ENCODE measurements at places on chromosomes 12 and 14.

DNA sequence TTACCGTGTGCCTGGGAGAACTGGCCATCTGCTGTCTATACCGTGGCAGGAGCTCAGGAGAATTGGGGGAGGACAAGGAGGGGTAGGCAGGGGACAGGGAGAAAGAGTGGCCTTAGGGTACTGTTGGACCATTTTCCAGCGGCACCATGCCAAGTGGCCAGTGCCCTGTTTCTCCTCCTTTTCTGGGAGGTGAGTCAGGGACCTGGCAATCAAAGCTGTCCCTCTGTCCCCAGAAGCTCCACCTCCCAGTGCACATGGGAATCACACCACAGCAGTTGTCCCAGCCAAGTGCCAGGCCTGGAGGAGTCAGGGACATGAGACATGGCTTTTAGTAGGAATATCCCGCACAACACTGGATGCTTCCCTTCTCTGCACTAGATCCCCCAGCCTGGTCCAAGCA, 118.0 kb downstream of the GCH1 start:
- DNase-seq = peak; percentile 54

DNA sequence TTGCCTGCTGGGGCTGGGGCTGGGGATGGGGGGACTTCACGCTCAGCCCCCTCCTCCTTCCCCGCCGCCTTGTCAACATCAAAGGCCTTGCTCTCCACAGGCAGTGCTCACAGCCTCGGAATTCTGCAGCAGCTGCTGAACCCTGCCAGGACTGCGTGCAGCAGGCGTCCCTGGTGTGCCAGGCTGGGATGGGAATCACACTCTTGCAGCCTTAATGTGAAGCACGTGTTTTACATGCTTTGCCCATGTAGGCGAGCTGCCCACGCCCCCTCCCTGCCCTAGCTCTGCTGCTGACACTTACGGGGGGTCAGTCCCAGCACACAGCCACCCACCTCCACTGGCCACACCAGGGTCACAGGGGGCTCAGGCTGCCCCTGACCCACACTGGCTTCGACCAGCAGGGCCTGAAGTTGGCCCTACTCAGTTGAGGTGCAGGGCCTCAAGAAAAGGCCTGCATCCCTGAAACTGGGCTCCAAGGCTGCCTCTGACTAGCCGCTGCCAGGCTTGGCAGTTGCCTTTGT, 276.2 kb upstream of the RTL1 start:
- DNase-seq = peak; percentile 64

DNA sequence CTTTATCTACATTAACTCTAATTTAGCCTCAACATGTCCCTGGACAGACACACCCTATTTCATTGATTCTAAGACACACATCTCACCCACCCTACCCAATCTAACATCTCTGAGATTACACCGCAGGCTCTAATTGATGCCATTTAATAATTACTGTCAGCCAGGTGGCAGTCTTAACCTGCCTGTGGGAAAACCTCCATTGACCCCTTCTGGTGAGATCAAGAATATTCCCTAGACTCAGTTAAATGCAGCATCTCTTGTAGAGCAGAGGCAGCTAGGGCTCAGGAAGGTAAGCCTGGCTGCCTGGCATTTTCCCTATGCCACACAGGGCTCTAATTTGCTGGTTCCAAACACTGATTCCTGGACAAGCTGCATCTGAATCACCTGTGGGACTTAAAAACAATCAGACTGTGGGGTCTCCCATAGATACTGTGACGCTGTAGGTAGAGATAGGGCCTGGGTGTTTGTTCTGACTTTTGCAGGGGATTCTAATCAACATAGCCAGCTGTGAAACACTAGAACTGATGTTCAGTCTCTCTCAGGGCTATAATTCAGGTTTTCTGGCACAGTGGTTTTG, 14.3 kb downstream of the MCRS1 start:
- DNase-seq = no peak

GRCh38 chr14:68279777-68280233, 460.2 kb downstream of the RAD51B start:
- DNase-seq = no peak

DNA sequence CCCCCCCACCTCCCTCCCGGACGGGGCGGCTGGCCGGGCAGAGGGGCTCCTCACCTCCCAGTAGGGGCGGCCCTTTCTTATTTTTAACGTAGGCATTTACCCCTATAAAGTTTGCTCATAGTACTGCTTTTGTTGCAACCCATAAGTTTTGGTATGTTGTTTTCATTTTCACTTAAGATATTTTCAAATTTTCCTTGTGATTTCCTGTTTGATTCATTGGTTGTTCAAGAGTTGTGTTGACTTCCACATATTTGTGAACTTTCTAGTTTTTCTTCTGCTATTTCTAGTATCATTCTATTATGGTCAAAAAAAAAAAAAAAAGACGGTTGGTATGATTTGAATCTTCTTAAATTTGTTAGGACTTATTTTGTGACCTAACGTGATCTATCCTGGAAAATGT, 6.5 kb downstream of the NOXRED1 start:
- DNase-seq = no peak

GRCh38 chr12:62301080-62301798, 41.0 kb downstream of the USP15 start:
- DNase-seq = no peak

DNA sequence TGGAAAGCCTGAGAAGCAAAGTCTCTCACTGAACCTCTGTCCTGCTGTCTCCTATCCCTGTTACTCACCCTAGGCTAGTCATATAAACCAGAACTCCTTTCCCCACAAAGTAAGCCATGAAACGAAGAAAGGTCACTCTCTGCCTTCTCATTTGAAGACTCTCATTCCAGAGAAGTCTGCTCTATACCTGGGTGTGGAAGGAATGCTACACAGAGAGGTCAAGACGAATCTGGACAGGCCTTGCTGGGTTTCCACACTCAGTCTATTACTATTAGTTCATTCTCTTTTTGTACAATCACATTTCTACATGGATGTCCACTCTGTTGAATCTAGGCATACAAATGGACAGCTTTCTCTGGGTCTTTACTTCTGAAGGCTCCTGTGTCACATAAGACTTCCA, 2.4 kb upstream of the AEBP2 start:
- DNase-seq = no peak

GRCh38 chr14:50335389-50335788, 23.3 kb downstream of the DMAC2L start:
- no peak for DNase-seq

DNA sequence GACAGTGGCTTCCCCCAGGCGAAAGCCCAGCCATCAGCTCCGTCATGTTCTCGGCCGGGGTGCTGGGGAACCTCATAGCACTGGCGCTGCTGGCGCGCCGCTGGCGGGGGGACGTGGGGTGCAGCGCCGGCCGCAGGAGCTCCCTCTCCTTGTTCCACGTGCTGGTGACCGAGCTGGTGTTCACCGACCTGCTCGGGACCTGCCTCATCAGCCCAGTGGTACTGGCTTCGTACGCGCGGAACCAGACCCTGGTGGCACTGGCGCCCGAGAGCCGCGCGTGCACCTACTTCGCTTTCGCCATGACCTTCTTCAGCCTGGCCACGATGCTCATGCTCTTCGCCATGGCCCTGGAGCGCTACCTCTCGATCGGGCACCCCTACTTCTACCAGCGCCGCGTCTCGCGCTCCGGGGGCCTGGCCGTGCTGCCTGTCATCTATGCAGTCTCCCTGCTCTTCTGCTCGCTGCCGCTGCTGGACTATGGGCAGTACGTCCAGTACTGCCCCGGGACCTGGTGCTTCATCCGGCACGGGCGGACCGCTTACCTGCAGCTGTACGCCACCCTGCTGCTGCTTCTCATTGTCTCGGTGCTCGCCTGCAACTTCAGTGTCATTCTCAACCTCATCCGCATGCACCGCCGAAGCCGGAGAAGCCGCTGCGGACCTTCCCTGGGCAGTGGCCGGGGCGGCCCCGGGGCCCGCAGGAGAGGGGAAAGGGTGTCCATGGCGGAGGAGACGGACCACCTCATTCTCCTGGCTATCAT, 663 bp downstream of the PTGER2 start:
- no peak for DNase-seq

DNA sequence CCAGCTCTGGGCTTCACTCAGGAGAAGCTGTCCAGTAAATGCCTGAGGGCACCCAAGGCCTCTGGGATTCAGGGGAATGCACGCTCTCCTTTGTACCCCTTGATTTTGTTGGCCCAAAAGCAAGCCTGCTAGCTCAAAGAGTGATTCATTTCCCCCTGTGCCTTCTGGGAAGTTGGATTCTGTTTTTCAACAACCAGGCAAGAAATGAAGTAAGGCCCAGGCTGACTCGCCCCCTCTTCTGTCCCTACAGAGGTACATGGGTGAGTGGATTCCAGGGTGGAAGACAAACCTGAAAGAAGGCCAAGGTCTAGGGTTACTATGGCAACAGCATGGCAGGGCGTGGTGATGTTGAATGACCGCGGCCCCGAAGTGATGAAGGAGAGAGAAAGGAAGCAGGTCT, 9.3 kb upstream of the SERPINA5 start:
- no peak for DNase-seq

- DNase-seq = no peak
These were observed 39.7 kb downstream of the KRT80 start for GRCh38 chr12:52151837-52152783.

- DNase-seq = no peak
These were observed 17.6 kb downstream of the MON2 start for GRCh38 chr12:62484233-62484632.

DNA sequence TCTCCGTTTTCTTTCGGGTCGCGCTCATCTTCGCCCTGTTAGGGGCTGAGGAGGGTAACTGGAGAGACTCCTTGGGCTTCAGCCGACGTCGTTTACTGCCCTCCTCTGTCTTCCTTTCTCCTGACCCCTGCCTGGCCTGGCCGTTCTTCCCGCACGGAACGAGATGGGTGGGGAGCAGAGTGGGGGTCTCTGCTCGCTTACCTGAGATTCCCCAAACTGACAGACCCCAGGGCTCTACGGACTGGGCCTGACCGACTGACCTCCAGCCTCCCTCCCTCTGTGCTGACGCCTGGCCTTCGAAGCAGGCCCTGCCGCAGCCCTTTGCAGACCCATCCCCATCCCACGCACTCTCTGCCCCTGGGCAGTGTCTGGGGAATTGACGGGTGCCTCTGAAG, 439 bp downstream of the GOLGA5 start:
- peak; percentile 64 for DNase-seq

DNA sequence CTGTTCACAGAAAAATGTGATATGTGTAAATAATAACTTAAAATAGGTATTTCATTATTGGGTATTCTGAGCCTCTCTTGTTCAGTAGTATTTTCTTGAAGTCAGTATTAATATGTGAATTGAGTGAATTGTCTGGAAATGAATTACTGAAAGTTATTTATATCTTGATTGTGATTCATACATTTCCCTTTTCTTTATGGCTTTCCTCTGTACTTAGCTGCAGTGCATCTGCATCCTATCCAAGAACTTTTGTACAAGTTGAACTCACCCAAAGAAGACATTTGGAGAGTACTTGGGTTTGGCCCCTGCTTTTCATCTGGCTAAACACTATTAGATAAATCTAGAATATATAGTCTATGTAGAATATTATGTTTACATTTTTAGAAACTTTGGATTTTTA, 326.0 kb downstream of the RAD51B start:
- DNase-seq = no peak

- DNase-seq = no peak
These were observed 37.0 kb upstream of the NT5DC3 start for GRCh38 chr12:103877934-103878510.

GRCh38 chr14:21059842-21060613, 2.4 kb downstream of the RNASE8 start:
- DNase-seq = no peak

- DNase-seq = no peak
These were observed 20.1 kb downstream of the PLEKHG7 start for GRCh38 chr12:92722897-92723296.

GRCh38 chr12:58703866-58704265, 216.4 kb downstream of the LRIG3 start:
- DNase-seq = peak; percentile 76

Measured in left forelimb (tissue), 1 donor.